Peyer's patch (tissue), 4 donors: ENCODE measurements at places on chromosomes 2 and 18. TPM values are rescaled to one million over a fixed set of nuclear protein-coding genes. Genes with fewer than 3 reads are reported as not detected.

LAMA3 gene
- 68.8 TPM for total RNA-seq

DCDC2C gene
- not detected for total RNA-seq

ESPNL gene
- total RNA-seq = not detected

HOXD13 gene
- total RNA-seq = not detected

TUBA3E gene
- total RNA-seq = not detected

SOX11 gene
- not detected for total RNA-seq
